Stimulated activated naive CD4-positive, alpha-beta T cell (primary cell): ENCODE measurements at places on chromosomes 6 and 20.

DNA sequence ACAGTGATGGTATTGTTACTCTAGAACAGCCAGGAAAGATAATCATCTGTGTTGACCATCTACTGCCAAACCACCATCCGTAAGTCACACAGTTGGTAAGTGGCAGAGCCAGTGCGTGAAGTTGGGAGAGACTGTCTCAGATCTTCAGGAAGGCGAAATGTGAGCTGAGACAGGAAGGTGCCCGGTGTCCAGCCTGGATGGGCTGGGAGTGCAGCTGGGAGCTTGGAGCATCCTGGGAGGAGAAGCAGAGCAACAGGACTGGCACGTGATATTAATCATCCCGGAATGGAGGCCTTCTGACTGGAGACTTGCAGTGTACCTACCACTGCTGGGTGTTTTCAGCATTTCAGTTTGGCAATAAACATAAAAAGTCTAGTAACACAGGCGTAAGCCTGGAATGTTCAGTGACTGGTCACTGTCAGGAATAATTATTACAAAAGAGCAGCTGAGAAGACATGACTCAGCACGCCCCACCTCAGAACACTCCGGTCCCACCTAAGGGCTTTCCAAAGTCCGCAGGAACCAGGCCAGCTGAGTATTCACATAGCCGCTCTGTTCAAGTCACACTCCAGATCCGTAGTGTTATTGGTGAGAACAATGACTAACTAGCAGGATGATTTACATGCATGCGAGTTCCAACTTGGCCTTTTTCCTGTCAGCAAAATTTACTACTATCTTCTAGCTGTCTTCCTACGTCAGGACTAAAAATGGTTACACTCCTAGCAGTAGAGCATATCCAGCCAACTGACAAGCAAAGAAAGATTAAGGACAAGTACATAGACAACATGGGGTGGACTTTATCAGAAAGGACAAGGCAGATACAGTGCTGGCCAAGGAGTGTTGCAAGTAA, 45.1 kb upstream of the PNRC1 start:
- no peak for DNase-seq

DNA sequence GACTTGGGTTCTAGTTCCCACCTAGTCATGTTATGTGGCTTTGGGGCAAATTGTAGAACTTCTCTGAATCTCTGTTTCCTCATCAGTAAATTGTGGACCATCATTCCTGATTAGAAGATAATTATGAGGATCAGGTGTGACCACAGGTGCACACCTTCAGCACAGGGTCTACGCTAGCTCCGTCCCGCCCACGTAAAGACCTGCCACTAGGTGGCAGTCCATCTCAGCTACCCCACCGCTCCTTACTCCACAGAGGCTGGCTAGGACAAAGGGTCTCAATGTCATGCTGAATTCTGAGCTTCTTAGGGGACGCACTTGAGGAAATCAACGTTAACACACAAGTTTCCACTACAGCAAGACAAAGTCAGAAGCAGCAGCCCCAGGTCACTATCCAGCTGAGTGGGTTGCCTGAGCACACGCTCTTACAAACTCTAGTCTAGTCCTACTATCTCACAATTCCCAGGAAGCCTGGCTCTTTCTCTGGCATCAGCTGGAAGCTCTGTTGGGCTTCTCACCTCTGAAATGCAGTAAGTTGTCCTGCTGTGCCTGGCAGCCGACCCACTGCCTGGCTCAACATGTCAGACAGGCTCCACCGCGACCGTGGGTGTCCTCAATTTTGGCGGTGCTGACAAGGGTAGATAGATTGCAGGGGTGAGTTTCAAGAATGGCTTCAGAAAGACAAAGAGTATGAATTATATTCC, 2.0 kb upstream of the PLCG1 start:
- peak; percentile 13 for DNase-seq

DNA sequence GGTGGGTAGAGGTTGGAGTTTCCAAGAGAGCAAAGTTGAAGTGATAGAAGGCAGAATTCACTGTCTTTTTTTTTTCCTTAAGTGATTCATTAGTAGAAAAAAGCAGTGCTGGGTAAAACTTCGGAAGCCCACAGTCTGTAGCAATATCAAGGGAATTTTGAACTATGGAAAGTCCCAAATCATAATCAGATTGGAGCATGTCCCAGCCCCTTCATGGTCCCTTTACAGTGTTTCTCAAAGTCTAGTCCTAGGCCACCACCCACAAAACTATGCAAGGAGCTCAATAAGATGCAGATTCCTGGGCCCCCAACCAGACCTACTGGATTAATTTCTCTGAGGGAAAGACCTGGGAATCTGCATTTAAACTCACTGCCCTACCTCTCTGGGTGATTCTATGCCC, 22.6 kb downstream of the NEDD9 start:
- no peak for DNase-seq

DNA sequence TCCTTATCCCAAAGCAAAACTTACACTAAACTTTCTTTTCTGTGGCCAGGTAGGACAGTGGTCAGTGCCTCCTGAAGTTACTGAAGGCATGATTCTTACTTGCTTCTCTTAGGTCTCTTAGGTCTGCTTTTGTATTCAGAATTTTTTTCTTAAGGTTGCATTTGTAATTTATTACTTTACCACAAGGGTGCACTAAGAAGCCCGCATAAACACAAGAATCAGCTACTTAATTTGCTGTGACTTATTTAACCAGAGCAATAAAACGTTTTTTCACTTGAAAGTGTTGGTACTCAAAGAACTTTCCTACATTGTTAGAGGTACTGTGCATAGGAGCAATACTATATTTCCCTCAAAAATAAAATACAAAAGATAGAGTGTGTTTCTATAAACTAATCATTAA, 75.4 kb upstream of the LAMA2 start:
- no peak for DNase-seq

GRCh38 chr6:145733207-145733606, 2.1 kb downstream of the EPM2A start:
- DNase-seq, result no peak

DNA sequence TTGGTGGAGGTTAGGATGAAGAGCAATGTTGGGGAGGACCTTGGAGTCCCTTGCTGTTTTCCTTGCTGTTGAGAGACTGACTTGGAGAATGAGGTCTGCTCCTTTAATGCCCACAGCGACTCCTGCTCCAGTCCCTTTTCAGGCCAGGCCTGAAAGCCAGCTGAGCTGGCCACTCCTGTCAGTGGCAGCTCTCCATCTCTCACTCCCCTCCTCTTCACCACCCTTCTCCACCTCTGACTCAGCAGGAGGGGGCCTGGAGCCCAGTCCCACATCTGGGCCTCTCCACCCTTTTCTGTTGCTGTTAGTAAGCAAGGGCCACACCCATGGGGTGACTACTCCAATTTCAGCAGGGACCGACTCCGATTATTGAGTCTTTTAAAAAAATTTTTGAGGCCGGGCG, 2.2 kb downstream of the SNX21 start:
- no peak for DNase-seq

DNA sequence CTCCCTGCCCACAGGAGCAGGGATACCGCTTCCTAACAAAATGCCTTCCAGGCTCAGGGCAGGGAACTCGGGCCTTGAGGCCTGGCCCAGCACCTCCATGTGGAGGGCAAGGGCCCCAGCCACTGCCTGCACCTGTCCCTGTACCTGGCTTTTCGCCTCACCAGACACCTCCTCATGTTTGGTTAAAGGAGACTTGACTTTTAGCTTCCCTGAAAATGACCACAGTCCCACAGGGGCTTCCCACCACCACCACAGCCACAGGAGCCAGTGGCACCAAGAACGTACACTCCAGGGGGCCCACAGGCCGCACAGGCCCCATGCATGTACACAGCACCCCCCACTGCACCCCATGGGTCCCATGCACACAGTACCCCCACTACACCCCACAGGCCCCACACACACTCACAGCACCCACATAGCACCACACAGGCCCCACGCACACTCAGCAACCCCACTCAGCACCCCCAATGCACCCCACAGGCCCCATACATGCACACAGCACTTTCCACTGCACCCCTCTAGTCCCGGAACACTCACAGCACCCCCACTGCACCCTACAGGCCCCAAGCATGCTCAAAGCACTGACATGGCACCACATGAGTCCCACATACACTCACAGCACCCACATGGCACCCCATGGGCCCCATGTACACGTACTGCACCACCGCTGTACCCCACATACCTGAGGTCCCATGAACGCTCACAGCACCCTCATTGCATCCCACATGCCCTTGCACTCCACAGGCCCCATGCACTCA, 86.5 kb downstream of the GINS1 start:
- no peak for DNase-seq

DNA sequence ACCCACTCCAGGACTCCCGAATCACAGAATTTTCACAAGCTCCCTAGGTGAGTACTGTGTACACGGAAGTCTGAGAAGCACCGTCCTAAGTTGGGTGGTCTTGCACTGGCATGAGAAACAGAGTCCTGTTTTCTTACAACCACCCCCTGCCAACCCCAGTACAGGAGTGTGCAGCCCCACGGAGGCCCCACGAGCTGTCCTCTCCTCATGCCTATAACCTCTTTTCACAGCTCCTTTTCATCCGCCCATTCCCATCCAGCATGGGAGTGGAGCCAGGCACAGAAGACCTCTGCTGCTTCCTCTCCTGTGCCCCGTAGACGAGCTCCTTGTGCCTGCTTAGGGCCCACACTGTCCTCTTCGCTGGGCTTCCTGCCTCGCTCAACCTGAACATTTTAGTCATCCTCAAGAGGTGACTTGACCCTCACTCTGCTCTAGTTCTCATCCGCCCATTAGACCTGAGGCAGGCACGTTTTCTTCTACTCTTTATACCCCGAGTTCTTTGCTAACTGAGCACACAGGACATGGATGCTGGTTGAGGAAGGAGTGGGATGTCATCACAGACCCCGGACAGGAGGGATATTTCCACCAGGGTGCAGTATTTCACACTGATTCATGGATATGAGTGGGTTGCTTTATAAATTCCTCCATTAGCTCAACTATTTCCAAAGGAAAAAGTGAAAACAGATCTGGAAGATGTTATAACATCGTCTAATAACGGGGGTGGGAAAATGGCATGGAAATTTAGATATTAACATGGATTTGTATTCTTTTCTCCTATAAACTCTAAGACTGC, 160.5 kb downstream of the TTLL2 start:
- DNase-seq, result no peak

DNA sequence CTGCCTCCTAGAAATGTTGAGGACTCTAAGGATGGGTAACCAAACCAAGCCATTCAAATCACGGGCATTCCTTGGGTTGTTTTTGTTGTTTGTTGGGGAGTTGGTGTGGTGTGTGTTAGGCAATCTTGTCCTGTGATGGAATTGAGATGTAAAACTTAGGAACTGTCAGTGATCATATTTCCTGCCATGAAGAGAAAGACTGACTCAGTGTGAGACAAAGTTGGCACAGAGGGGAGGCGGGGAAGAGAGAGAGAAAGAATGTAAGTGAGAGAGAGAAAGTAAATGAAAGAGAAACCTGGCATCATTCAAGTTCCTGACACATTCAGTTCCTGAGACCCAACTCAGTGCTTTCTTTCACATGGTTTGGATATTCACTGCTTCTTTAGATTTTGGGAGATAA, 21.6 kb upstream of the FBXO30 start:
- no peak for DNase-seq

GRCh38 chr6:126761854-126762253, 356.6 kb upstream of the RSPO3 start:
- DNase-seq, result no peak

- DNase-seq, result no peak
Observed at GRCh38 chr6:149567194-149567586, 1.0 kb downstream of the GINM1 start.

GRCh38 chr6:15926256-15926655, 202.6 kb upstream of the MYLIP start:
- DNase-seq, result no peak

DNA sequence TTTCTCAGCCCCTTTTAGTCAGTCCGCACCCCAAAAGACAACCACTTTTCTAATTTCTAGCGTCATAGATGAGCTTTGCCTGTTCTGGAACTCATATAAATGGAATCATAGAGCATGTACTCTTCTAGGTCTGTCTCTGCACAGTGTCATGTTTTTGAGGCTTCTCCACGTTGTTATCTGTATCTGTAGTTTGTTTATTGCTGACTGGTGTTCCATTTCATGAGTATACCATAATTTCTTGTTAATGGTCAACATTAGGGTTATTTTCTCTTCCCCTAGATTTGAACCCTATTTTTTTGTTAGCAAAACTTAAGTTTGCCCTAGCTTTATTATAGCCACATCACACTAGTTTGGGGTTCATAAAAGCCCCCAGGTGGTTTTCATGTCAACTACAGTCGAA, 16.2 kb upstream of the SGK2 start:
- DNase-seq, result no peak

DNA sequence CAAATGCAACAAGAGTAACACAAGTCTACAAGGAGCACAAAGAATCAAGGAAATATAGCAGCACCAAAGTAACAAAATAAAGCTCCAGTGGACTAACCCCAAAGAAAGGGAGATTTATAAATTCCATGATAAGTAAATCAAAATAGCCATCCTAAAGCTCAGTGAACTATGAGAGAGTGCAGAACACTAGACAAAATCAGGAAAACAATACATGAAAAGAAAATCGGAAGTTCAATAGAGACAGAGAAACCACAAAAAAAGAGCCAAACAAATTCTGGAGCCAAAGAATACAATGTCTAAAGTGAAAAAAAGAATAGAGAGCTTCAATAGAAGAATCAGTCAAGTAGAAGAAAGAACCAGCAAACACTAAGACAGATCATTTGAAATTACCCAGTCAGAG, 247.3 kb upstream of the TENT5A start:
- DNase-seq, result no peak

DNA sequence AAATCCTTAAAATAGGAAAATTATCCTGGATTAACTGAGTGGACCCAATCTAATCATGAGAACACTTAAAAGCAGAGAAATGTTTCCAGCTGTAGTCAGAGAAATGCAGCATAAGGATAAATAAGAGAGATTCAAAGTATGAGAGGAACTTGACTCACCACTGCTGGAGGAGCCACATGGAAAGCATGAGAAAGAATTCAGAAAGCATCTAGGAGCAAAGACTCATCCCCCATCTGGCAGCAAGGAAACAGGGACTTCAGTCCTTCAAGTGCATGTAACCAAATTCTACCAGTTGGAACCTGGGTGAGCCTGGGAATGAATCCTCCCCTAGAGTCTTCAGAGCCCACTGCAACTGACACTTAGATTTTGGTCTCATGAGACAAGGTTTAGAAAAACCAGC, 33.7 kb downstream of the RNF146 start:
- DNase-seq, result no peak

GRCh38 chr6:142279350-142280180, 22.2 kb upstream of the ADGRG6 start:
- no peak for DNase-seq

DNA sequence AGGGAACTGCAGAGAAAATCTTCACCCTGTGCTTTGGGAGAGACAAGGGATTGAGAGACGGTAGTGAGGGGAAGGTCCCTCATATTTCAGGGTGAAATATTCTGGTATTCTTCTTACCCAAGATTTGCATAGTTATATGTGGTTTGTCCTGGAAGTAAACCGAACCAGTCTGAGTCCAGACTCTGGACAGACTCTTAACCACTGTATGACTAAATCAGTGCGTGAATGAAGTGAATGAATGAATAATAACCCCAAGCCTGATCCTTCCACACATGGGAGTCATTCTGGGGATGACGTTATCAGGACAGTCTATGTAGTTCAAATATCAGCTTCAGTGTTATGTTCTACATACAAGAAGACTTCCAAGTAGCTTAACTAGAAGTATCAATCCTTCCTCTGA, 690.7 kb downstream of the KIF16B start:
- no peak for DNase-seq
